ENCODE measurements at places on chromosomes 4 and X.

GRCh38 chr4:76305971-76306881 is at the start of gene STBD1:
Gene STBD1 (plus strand): TSS chr4:76306733. CDS start chr4:76306770, 37 bp downstream.
- no peaks in the 10 kb centered on the region for H3K27me3 ChIP-seq
- no peaks in the 10 kb centered on the region for H3K36me3 ChIP-seq
- H3K4me1 ChIP-seq = peaks cover 21% of the 10 kb centered on the region
- DNase-seq = no peak

DNA sequence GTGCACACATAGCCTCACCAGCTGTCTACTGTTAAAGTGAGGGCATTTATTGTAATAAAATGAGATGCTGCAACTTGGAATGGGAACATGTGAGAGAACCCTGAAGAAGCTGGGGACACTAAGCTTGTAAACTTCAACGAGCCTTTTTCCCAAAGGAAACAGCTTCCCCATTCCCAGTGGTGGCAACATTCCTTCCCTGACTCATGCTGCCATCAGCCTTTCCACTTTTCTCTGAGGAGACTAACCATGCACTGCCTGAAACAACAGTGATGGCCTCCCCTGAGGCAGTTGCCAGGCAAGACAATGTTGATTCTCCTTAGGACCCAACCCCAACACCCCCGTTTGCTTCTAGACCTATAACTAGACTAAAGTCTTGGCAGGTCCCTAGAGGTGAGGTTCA is 928.3 kb downstream of the GLUD2 start:
- H3K4me1 ChIP-seq = no peaks in the 10 kb centered on the region
- H3K4me3 ChIP-seq = no peak overlapping the region
- no peaks in the 10 kb centered on the region for H3K27me3 ChIP-seq
- no peaks in the 10 kb centered on the region for H3K36me3 ChIP-seq
- H3K27ac ChIP-seq = no peak overlapping the region
- no peak for DNase-seq

DNA sequence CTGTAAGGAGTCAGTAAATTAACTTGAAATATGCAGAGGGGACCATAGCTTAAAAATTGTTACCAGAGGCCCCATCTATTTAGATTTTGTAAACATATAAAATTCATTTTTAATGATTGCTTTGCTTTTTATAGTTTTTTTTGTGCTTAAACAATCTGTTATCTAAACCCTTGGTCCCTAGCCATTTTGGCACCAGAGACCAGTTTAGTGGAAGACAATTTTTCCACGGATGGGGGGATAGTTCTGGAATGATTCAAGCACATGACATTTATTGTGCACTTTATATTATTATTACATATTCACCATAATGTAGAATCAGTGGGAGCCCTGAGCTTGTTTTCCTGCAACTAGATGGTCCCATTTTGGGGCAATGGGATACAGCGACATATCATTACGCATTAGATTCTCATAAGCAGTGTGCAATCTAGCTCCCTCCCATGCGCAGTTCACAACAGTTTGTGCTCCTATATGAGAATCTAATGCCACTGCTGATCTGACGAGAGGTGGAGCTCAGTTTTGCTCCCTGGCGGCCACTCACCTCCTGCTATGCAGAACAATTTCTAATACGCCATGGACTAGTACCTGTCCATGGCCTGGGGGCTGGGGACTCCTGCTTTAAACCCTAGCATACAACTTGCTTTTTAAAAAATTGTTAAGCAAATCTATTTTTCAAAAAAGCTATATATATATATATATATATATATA is 5.9 kb downstream of the ZXDA start:
- no peaks in the 10 kb centered on the region for H3K27me3 ChIP-seq
- H3K4me1 ChIP-seq = no peaks in the 10 kb centered on the region
- DNase-seq = no peak
- H3K36me3 ChIP-seq = no peaks in the 10 kb centered on the region
- H3K27ac ChIP-seq = no peak overlapping the region

GRCh38 chr4:88275516-88275915 is 8.8 kb downstream of the PPM1K start:
- H3K27me3 ChIP-seq = no peaks in the 10 kb centered on the region
- no peak overlapping the region for H3K4me3 ChIP-seq
- no peaks in the 10 kb centered on the region for H3K36me3 ChIP-seq
- peaks cover 13% of the 10 kb centered on the region for H3K4me1 ChIP-seq

DNA sequence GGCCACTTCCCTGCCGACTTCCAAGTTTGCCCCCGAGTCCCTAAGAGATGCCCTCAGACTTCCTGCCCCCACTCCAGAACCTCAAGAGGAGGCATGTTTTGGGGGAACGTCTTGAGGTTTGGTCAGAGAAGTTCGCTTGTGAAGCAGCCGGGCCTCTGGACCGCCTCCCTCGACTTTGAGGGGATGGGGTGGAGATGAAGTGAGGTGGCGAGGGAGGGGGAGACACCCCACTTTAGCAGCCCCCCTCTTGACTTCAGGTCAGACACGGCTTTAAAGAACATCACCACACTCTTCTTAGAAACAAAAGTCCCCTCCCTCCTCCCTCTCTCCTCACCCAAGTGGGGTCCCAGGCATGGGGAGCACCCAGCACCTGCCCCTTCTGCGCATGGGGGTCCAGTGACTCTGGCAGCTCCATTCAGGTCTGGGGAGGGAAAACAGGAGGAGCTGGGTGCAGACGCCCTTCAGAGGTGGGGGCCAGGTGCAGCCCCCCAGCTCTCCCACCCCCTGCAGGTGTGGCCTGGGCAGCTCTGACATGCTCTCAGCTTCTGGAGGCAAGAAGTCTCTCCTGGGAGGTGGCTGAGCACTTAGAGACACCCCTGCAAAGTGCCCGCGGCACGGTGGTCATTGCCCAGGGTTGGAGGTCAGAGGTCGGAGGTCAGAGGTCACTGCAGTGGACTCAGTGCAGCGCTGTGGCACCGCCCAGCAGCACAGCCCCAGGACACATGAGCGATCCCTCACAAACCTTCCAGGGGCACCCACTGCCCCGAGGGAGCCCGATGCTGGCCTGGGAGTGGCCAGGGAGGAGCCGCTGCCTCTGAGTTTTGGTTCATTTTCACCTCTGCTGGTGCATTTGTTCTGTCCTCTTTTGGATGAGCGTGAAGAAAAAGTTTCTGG is 108.8 kb downstream of the CPZ start:
- H3K27me3 ChIP-seq = no peaks in the 10 kb centered on the region
- no peaks in the 10 kb centered on the region for H3K4me1 ChIP-seq
- no peaks in the 10 kb centered on the region for H3K36me3 ChIP-seq

DNA sequence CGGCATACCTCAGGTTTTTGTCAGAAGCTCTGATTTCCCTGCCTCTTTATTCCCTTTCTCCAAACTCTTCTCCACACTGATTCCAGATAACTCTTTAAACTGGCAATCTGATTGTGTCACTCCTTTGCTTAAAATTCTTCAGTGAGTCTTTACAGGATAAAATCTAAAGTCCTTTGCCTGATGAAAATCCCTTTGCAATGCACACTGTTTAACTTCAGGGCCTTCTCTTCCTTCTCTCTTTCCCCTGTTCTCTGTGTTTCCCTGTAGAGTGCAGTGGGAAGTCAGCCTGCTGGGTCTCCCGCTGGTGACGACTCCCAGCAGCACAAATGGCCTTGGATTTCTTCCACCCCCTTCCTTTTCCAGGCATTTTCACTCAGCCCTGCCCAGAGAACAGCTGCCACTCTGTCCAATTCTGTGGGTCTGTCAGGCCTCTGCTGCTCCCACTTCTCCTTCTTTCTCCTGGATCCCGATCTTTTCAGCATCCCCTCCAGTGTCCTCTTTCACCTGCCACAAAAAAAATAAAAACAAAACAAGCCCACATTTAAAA is 189.9 kb upstream of the NWD2 start:
- no peaks in the 10 kb centered on the region for H3K27me3 ChIP-seq
- H3K4me3 ChIP-seq = no peak overlapping the region
- DNase-seq = no peak
- H3K4me1 ChIP-seq = no peaks in the 10 kb centered on the region
- H3K36me3 ChIP-seq = no peaks in the 10 kb centered on the region
- no peak overlapping the region for H3K27ac ChIP-seq

- H3K27ac ChIP-seq = no peak overlapping the region
- H3K27me3 ChIP-seq = no peaks in the 10 kb centered on the region
- H3K36me3 ChIP-seq = no peaks in the 10 kb centered on the region
- DNase-seq = no peak
- H3K4me1 ChIP-seq = no peaks in the 10 kb centered on the region
- H3K4me3 ChIP-seq = no peak overlapping the region
Measured at GRCh38 chr4:53767482-53767881, 176.2 kb upstream of the LNX1 start.

DNA sequence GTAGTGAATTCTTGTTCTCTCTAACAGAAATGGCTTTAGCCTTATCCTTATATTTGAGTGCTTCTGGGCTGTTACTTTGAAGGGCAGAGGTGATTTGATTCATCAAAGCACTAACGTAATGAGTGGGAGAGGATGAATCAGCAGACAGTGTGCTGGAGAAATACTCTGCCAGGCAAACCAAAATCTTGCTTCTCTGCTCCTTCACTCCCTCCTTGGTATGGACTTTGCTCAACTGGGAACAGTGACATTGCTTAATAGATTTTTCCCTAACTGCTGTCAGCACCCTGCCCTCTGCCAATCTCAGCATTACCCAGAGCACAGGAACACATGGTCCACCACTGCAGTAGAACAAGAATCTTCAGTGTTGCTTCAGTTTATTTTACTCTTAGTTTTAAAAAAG is 56.0 kb downstream of the PDLIM5 start:
- H3K4me1 ChIP-seq = no peaks in the 10 kb centered on the region
- no peak overlapping the region for H3K27ac ChIP-seq
- H3K27me3 ChIP-seq = no peaks in the 10 kb centered on the region
- no peak overlapping the region for H3K4me3 ChIP-seq

GRCh38 chrX:36573720-36574119 is 434.4 kb upstream of the FAM47C start:
- no peaks in the 10 kb centered on the region for H3K36me3 ChIP-seq
- no peaks in the 10 kb centered on the region for H3K27me3 ChIP-seq
- no peaks in the 10 kb centered on the region for H3K4me1 ChIP-seq
- H3K27ac ChIP-seq = no peak overlapping the region
- no peak for DNase-seq

DNA sequence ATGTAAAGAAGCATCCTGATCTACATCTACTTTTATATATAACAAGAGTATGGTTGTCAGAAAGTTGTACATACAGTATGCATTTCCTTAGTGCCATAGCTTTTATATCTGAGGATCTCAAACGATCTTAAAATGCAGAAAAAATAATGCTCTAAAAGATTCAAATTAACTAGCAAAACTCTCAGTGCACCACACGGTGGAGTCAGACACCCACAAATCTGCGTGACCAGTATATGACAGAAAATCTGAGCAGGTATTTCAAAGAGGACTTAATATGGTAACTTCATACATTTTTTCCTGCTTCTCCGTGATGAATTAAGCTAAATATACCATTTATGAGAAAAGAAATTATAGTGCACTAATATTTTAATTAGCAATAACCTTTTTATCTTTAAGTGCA is 803.0 kb downstream of the DMD start:
- H3K4me1 ChIP-seq = no peaks in the 10 kb centered on the region
- no peak overlapping the region for H3K27ac ChIP-seq
- H3K36me3 ChIP-seq = no peaks in the 10 kb centered on the region

GRCh38 chr4:40216622-40217366 is 20.0 kb downstream of the RHOH start:
- H3K36me3 ChIP-seq = peaks cover 22% of the 10 kb centered on the region
- no peak overlapping the region for H3K27ac ChIP-seq
- H3K27me3 ChIP-seq = no peaks in the 10 kb centered on the region
- no peak for DNase-seq

All from CD8-positive, alpha-beta memory T cell (primary cell).